ENCODE measurements at places on chromosomes 12 and 14.

DNA sequence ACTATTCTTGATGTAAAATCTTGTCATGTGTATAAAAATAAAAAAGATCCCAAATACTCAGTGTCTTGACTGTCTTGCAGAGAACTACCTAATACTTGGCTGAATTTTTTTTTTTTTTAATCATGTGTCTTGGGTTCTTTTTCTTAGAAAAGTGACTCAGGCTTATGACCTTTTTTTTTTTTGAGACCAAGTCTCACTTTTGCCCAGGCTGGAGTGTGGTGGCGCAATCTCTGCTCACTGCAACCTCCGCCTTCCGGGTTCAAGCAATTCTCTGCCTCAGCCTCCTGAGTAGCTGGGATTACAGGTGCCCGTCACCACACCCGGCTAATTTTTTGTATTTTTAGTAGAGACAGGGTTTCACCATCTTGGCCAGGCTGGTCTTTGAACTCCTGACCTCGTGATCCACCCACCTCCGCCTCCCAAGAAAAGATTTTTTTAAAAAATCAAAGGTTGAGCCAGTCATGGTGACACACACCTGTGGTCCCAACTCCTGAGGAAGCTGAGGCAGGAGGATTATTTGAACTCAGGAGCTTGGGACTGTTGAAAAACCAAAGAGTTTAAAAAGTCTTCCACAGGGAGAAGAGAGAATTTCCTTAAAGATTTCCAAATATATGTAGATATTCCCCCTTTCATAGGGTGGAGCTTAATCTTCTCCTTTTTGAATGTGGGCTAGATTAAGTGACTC lies 17.7 kb upstream of the TDG start:
- no peak for DNase-seq

GRCh38 chr14:76191297-76191696 lies 39.6 kb downstream of the GPATCH2L start:
- no peak for DNase-seq

- DNase-seq: no peak
Measured at GRCh38 chr12:132174839-132175490, 30.7 kb downstream of the NOC4L start.

DNA sequence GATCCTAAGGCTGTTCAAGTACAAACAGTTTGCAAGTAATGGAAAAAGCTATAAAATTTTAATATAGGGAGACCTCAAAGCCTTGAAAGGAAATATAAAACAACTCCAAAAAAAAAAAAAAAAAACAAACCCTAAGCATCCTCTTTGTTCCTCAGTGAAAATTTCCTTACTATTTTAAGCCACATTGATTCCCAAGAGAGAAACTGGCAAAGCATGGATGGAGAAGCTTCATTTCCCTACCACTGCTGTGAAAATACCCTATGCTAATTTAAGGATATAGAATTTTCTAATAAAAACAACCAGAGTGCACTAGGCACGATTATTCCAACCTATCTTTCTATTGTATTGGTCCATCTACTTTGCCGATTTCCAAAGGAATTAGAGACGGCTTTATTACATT lies 283.1 kb downstream of the CACNA1C start:
- DNase-seq: no peak

DNA sequence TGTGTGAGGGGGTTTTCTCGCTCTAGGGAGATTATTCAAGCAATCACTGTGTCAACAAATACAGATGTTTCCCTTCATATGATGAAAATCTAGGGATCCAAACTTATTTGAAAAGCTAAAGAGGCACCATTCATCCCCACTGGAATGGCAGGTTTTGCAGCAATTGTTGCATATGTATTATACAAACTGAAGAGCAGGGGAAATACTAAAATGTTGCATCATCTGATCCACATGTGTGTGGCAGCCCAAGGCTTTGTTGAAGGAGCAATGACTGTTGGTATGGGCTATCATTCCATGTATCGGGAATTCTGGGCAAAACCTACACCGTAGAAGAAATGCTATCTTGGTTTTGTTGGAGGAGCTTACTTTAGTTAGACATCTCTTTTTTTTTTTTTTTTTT lies 4.1 kb upstream of the PRPF40B start:
- DNase-seq: no peak

- no peak for DNase-seq
Measured at GRCh38 chr12:118259079-118259478, 113.6 kb downstream of the TAOK3 start.

DNA sequence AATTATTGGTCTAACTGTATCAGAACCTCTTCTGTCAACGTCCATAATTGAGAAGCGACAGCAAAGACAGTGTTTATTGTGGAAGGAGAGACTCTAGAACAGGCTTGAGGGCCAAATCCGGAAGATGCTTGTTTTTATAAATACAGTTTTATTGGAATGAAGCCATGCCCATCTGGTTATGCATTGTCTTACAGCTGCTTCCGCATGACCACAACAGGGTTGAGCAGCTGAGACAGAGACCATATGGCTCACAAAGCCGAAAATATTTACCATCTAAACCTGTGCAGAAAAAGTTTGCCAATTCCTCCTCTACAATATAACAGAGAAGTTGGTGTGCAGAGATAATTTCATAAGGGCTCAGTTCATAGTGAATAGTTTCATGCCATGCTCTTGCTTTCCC lies 24.5 kb downstream of the PRKAB1 start:
- DNase-seq: no peak

GRCh38 chr12:130117233-130117632 lies 45.0 kb upstream of the FZD10 start:
- DNase-seq: no peak

DNA sequence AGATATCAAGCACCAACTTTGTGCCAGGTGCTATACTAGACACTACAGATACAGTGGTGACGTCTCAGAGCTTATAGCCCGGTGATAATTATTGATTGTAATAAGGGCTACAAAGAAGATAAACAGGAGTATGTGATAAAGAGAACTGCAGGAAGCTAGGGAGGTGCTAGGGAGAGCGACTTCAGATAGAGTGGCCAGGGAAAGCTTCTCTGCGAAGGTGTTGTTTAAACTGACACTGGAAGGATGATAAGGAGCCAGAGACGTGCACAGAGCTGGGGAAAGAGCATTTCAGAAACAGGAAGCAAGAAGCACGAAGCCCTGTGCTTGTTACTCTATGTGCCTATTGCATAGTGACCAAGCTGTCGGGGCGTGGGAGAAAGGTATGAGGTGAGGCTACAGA lies 48.1 kb upstream of the OTX2 start:
- no peak for DNase-seq

DNA sequence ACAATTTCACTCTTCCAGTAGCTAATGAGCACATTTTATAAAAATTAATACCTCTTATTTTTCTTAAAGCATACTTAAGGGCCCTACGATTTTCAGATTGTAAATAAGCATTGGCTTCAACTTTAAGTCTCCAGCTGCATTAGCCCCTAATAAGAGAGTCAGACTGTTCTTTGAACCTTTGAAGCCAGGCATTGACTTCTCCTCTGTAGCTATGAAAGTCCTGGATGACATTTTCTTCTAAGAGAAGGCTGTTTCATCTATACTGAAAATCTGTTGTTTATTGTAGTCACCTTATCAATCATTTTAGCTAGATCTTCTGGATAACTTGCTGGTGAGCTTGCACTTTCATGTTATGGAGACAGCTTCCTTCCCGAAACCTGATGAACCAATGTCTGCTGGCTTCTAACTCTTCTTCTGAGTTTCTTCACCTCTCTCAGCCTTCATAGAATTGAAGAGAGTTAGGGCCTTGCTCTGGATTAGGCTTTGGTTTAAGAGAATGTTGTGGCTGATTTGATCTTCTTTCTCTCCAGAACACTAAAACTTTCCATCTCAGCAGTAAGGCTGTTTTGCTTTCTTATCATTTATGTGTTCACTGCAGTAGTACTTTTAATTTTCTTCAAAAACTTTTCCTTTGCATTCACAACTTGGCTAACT lies 377.1 kb upstream of the RGS6 start:
- DNase-seq: no peak

GRCh38 chr14:22390195-22390594 lies 198.8 kb downstream of the DAD1 start:
- no peak for DNase-seq

GRCh38 chr14:88791629-88792472 lies 902 bp downstream of the EML5 start:
- DNase-seq: no peak

GRCh38 chr12:97203408-97203807 lies 259.2 kb upstream of the RMST start:
- DNase-seq: no peak

GRCh38 chr14:89237921-89238529 lies 179.0 kb downstream of the FOXN3 start:
- DNase-seq: no peak

- no peak for DNase-seq
Measured at GRCh38 chr14:103310576-103311095, 23.4 kb upstream of the EIF5 start.

DNA sequence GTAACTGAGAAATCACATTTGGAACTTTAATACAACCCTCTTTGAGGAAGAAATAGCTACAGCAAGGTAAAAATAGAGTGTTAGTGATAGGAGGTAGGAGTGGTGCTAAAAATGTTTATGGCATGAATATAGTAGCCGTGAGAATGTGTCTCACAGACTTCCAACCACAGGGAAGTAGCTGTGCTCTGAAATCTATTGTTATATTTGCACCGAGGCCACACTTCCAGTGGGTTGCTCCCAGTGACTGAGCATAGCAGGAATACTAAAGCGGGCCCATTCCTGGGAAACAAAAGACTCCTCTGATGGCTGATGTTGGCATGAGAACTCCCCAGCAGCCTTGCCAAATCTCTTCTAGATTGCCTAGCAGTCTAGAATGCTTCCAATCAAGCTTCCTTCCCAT lies 174.1 kb upstream of the PLXNC1 start:
- DNase-seq: no peak

DNA sequence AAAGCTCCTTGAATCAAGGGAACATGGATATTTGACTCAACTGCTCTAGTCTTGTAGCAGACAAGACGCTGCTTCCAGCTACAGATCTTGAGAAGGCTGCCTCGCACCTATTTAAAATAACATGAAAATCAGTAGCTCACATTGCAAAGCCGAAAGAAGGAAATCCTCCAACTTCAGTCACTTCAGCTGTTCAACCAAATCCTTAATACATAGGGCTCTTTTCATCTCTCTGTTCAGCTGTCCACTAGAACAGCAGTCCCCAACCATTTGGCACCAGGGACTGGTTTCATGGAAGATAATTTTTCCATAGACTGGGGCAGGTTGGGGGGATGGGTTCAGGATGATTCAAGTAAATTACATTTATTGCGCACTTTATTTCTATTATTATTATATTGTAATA lies 1116.0 kb upstream of the TMEM132C start:
- no peak for DNase-seq

DNA sequence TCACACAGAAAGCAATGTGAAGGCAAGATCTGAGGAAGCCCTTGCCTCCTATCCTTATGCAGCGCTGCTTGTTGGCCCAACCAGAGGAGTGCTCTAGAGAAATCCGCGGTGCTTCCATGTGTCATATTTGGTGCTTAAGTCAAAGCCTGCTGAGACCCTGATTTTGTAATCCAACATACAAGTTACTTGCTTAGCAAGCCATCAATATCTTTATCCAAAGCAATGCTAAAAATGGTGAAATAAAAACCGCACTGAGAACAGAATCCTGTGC lies 250.0 kb downstream of the MED13L start:
- DNase-seq: no peak

GRCh38 chr14:74962493-74962892 lies 7.1 kb upstream of the PGF start:
- DNase-seq: no peak

- DNase-seq: no peak
Measured at GRCh38 chr12:52613384-52614030, 4.9 kb downstream of the KRT73 start.

GRCh38 chr12:121709478-121709961 lies 3.0 kb upstream of the TMEM120B start:
- DNase-seq: no peak

DNA sequence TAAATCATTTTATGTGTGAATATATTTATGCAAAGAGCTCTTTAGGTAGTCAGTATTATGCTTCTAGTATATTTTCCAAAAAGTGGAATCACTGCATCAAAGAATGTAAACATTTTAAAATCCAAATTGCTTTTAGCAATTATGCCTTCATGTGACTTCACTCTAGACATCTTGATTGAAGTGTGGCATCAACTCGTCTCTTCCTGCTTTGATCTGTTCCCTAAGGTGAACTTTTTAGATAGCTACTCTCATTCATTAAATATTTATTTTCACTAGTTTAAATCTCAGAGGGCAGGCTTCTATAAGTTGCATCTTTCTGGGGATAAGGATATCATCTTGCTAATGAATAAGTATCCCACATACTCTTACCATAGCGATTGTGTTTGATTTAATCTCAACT lies 39.2 kb downstream of the DHRS2 start:
- no peak for DNase-seq
